Hematopoietic multipotent progenitor cell (in vitro differentiated cells): ENCODE measurements at places on chromosomes 1 and 21. TPM values are rescaled to one million over a fixed set of nuclear protein-coding genes. Genes with fewer than 3 reads are reported as not detected.
A peak's percentile ranks its signal among the peaks of the same experiment; 100 is the strongest.

DNA sequence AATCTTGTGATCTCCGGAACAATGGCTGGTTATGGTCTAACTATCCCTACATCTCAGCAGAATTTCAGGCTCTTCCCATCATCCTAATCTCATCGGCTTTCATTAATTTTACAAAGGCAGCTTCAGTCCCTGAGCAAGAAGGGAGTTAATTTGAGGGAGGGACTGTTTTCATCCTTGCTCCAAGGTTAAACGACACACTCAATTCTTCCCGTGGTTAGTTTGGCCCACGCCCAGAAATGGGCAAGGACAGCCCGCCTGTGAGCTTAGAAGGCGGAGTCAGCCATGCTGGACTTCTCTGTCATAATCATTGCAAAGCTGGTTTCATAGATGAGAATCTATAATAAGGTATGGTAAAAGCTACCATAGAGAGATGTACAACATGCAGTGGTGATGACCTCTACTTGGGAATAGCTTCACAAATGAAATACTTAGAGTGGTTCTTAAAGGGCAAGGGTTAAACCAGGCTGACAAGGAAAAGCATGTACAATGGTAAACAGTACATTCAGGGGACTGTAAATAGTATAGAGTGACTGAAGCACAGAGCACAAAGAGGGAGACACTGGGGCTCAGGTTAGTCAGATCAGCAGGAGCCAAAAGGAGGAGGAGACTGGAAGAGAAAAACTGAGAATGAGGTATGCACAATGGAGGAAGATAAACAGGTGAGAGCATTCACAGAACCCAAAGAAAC is 108.8 kb downstream of the SMYD3 start:
- no peak for DNase-seq

Gene AIRE
- total RNA-seq = 0.27 TPM

Gene TRABD2B
- total RNA-seq = not detected

GRCh38 chr1:73947009-73947408 is 251.0 kb downstream of the LRRIQ3 start:
- DNase-seq = no peak

Gene RCSD1
- 218 TPM for total RNA-seq

Gene USH2A
- under 0.01 TPM for total RNA-seq

GRCh38 chr1:169316556-169316955 is 51.0 kb downstream of the NME7 start:
- DNase-seq = no peak

Gene ZNF593OS
- total RNA-seq = not detected

Gene AJAP1
- under 0.01 TPM for total RNA-seq

Gene AKNAD1
- 0.81 TPM for total RNA-seq

DNA sequence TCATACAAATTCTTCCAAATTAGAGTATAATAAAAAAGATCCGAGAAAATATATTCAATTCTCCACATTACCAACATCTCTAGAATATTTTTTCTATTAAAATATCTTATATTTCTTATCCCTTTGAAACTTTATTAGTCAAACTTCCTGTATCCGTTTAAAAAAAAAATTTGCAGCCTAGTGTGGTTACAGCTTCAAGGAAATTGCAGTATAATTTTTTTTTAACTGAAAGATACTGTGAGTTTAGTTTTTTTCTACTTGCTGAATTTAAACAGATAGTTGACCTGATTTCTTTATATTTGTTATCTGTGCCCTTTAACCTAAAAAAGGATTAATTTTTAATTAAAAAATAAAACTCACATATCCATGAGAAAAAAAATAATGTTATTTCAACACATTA is 1.5 kb downstream of the RGS18 start:
- no peak for DNase-seq

GRCh38 chr21:20998456-20998789 is 214 bp downstream of the NCAM2 start:
- DNase-seq = no peak

DNA sequence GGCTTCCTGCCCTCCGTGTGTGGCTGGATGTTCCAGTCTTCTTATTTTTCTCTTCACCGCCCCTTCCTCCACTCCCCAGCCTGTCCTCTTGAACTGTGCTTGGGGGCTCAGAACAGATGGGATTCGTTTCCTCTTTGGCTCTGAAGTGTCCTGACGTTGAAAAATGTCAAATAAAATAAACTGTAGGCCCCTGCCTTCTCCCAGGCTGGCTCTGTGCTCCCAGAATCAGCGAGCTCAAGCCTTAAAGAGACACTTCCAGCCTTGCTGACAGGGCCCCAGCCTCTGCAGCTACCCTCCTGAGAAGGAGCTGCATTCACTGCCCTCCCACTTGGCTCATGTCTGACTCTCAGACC is 104.2 kb upstream of the IPO9 start:
- DNase-seq = no peak

Gene KIAA1614
- total RNA-seq = 0.81 TPM

Gene PPP1R8
- total RNA-seq = 37.4 TPM

Gene TRIM58
- total RNA-seq = 25.3 TPM

GRCh38 chr1:47569681-47570470 is 132.0 kb downstream of the FOXD2 start:
- no peak for DNase-seq

- no peak for DNase-seq
These were observed 5.2 kb upstream of the PRMT6 start for GRCh38 chr1:107051266-107051665.

GRCh38 chr1:21022279-21023040 is 154.2 kb downstream of the EIF4G3 start:
- peak; percentile 92 for DNase-seq

Gene RRP1
- 16.2 TPM for total RNA-seq

DNA sequence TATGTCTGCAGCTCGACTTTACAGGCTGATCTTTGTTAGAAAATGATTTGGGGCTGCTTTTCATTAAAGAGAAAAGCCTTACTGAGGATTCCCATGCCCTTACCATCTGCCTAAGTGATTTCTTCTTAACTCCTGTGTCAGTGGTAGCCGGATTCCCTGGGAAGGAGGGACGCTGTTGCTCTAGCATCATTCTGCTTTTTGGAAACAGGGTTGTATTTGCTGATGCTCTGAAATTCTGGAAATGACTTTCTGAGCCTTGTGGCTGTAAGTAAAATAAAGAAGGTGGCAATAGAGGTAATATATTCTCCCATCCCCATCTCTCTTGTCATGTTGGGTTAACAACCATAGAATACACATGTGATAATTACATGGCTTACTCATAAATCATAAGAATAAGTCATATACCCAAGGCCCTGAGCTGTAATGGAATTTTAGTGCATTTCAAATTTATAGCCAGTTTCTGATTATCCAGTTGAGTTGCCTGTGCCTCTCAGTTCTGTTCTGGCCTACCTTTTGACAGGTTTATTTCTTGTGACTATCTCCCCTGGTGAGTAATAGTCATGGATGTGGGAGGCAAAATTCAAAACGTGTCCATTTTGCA is 74.4 kb downstream of the AK4 start:
- DNase-seq = no peak

Gene TNFRSF18
- total RNA-seq = 4.3 TPM

DNA sequence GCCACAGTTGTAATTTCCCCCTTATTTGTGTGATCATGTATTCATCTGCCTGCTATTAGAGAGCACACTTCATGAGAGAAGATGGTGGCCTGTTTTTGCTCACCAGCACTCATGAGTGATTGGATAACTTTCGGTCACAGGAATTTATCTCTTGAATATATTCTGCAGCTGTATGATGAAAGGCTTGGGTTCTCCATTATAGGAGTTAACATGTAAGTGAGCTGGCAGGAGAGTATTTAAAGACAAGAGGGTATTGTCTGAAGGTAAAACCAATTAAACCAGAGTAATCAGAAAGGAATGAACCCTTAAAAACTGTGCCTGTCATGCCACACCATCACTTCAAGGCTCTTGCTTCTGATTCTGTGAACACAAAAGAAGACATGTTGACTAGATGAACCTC is 574.9 kb upstream of the CAMK1G start:
- DNase-seq = no peak

DNA sequence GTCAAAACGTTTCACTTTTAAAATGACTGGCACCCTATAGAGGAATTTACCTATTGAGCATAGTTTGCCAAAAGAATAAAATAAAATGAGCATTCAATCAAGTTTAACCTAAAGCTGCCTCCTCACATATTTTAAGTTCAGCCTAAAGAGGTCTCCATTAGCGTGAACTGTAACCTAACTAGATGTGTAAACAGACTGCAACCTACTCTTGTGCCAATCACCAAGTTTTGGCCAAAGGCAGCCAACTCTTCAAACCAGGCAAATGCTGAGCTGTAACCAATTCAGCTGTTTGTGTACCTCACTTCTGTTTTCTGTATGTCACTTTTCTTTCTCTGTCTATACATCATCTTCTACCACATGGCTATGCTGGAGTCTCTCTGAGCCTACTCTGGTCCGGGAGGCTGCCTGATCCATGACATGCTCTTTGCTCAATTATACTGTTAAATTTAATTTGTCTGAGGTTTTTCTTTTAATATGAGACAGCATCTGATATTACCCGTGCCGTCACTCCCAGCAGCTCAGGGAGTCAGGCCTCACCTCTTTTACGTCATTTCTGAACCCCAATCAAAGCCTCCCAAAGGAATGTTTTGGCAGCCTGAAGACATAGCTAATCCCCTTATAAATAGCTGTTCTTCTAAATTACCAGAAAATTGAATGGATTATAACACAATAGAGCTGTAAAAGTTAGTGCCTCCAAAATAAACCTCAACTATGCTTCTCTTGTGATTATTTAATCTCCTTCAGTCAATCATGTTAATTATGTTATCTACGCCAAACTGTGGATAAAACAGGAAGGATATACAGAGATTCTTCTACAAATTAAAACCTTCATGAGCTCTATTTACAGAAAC is 81.0 kb upstream of the NR5A2 start:
- no peak for DNase-seq
